ENCODE measurements at places on chromosomes 3 and 15.

GRCh38 chr15:44102675-44103254 is 92.3 kb downstream of the FRMD5 start:
- peak; percentile 85 for DNase-seq

GRCh38 chr15:92462424-92463125 is 68.9 kb downstream of the ST8SIA2 start:
- peak; percentile 80 for DNase-seq

GRCh38 chr15:60708684-60709083 is 229.7 kb upstream of the ICE2 start:
- DNase-seq, result no peak

GRCh38 chr15:63341898-63342297 is 39.7 kb downstream of the CA12 start:
- DNase-seq, result no peak

- DNase-seq, result no peak
These were observed 212.3 kb downstream of the FGF12 start for GRCh38 chr3:192514754-192515663.

DNA sequence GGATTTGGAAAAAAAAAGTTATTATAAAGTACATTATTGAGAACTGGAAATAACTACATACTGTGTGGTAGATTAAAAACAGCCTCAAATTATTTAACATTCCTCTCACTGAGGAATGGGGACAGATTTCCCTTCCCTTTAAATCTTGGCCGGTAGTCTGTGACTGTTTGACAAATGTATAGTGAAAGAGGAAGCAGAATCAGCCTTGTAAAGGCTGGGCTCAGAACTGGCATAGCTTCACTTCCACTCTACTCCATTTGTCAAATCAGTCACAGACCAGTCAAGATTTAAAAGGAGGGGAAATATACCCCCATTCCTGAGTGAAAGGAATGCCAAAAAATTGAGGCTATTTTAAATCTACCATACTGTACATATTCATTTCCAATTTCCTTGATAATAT is 18.2 kb upstream of the B4GALT4 start:
- no peak for DNase-seq

GRCh38 chr3:50323092-50323600 is 601 bp upstream of the HYAL2 start:
- DNase-seq, result no peak

DNA sequence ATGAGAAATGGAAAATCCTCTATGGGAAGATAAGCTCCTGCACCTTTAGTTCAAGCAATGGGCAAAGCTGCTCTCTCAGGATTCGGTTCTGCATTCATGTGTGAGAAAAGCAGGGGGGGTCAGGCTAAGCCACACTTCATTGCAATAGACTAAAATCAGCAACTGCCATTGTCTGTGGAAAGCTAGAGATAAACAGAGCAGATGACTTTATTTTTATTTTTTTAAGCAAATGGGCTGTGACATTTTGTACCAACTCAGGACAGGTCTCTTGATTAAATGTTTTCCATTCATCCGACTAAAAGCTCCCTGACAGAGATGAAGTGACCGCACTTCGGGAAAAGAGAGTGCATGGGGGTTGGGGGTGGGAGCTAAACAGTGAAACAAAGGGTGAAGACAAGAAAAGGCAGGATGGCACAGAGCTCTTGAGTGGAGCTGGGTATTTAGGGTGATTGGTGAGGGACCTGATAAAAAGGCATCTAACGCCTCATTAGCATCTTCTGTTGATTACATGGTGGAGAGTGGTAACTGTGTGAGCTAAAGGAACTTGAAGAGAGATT is 987.4 kb downstream of the TUSC7 start:
- DNase-seq, result no peak

- DNase-seq, result no peak
These were observed 7.8 kb downstream of the CCDC80 start for GRCh38 chr3:112633191-112633590.

DNA sequence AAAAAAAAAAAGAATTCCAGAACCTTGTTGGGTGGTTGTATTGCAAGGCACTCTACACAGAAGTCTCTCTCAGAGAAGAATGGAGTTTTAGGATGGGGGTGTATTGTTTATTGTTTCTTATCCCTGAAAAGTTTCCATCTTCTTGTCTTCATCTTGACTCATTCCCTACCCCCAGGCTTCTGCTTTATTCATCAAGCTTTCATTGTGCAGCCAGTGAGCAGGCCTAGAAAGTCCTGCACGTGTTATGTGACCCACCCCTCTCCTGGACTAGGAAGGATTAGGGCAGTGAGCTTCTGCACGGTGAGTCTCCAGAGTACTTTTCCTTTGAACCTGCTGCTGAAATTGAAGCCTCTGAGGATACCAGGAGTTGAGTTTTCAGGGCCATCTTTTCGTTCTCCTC is 150.9 kb upstream of the IL12A start:
- DNase-seq, result no peak

DNA sequence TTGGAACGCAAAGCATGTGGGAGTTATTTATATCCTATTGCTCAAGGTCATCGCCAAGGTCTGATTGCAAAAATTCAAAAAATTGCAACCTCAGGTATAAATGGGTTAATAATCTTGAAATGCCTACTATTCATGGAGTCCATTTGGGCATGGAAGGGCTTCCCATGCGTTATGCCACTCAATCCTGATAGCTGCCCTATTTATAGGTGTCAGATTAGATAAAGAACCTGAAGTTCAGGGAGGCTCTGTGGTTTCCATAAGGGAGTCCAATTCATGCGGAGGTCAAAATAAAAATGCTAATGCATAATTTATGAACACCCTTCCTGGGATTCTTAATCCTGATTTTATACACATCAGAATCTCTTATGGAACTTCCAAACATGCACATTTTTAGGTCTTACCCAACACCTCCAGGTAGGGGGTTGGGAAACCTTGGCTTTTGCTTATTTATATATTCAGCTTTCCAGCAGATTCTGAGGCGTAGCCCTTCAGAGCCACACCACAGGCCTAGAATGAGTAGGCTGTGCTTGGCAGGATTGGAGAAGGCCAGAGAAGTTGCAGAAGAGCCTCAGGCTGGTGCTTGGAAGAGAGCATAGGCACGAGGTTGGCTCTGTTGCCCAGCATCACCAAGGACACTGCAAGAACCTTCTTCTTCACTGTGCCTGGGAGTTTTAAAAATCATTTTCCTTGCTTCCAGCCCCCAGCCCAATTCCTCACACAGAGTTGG is 324.4 kb upstream of the CFAP20DC start:
- DNase-seq, result no peak

DNA sequence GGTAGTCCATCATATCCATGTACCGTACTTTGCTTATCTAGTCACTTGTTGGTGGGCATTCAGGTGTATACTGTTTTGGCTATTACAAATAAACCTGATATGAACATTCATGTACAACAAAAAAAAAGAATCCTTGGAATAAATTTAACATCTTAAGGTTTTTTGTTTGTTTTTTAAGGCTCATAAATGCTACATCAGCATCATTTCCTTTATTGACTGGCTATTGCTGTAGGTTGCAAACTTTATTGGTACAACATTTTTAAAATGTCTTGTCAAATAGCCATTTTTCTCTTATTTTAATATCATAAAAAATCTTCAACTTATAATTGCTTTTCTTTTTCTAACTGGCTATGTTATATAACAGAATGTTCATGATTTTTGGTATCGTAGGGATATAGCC is 16.2 kb downstream of the DHFR2 start:
- no peak for DNase-seq

- DNase-seq, result peak; percentile 15
These were observed 150.5 kb upstream of the LRRFIP2 start for GRCh38 chr3:37324850-37325321.

GRCh38 chr3:70000028-70000410 is 486 bp downstream of the SAMMSON start:
- no peak for DNase-seq

DNA sequence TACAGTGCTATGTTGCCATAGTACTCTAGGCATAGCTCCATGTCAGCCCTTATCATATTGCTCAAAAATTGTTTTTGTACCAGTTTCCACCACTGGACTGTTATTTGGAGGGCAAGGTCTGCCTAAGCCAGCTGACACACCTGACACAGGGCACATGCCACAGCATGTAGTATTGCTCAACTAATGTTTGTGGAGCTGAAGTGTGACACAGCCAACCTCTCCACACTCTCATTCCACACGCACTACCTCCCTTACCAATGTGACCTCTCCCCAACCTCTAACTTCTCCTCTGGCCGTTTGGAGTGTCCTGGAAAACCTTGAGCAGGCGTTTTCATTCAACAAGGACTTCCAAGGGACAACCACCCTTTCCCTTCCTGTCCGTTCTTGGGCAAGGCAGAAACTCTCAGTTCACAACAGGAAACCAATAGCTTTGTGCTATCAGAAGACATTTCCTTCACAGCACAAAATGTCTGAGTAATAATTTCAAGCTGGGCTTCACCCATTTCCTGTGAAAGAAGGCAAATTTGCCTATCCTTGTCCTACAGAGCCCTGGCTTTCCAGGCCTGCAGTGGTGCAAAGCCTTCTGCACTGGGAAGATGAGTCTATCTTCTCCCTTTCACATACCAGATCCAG is 38.4 kb downstream of the TLNRD1 start:
- no peak for DNase-seq

GRCh38 chr3:13235079-13235478 is 161.8 kb upstream of the IQSEC1 start:
- no peak for DNase-seq

DNA sequence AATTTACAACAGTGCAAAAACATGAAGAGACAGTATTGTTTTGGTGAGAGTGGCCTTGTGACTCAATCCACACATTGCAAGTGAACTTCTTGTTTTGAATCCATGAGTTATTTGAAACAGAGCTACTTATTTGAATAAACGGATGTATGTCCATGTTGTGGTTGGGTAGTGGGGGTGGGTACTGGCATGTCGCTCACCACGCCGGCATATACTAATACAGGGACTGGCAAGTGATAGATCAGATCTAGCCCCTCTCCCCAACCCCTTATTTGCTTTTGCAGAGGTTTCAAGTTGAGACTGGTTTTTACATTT is 83.8 kb downstream of the EDEM1 start:
- no peak for DNase-seq

- DNase-seq, result peak; percentile 44
These were observed 2.8 kb downstream of the ADAMTS17 start for GRCh38 chr15:100338971-100339444.

- DNase-seq, result no peak
These were observed 47.7 kb downstream of the CYP11A1 start for GRCh38 chr15:74319596-74320351.

- no peak for DNase-seq
These were observed 186.9 kb downstream of the PDZRN3 start for GRCh38 chr3:73437828-73438227.

GRCh38 chr3:40821315-40821714 is 296.6 kb downstream of the ZNF621 start:
- DNase-seq, result no peak

DNA sequence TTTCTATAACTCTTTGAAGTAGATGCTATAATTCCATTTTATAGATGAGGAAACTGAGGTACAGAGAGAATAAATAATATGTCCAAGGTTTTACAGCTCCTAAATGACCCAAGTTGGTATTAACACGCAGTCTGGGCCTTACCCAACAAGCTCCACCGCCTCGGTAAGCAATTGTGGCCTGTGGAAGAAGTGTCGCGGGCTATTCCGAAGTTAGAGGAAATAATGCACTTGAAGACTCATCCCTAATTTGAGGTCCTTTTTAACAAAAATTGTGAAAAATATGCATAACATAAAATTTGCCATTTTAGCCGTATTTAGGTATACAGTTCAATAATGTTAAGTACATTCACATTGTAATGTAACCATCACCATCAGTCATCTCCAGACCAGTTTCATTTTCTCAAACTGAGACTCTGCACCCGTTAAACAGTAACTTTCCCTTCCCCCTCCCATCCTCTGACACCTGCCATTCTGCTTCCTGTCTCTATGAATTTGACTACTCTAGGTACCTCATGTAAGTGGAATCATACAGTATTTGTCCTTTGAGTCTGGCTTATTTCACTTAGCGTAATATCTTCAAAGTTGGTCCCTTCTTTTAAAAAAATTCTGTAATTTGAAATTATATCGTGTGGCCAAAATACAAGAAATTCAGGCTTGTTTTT is 18.2 kb downstream of the IDH3A start:
- DNase-seq, result no peak

- DNase-seq, result no peak
These were observed 25.0 kb upstream of the RFTN1 start for GRCh38 chr3:16538507-16538906.

- DNase-seq, result no peak
These were observed 59.9 kb downstream of the CD47 start for GRCh38 chr3:108030960-108031359.

GRCh38 chr15:51311510-51311909 is 26.9 kb downstream of the CYP19A1 start:
- DNase-seq, result no peak

All from fibroblast of skin of scalp (primary cell).